ENCODE measurements at places on chromosomes 13 and 19.
A peak's percentile ranks its signal among the peaks of the same experiment; 100 is the strongest.

DNA sequence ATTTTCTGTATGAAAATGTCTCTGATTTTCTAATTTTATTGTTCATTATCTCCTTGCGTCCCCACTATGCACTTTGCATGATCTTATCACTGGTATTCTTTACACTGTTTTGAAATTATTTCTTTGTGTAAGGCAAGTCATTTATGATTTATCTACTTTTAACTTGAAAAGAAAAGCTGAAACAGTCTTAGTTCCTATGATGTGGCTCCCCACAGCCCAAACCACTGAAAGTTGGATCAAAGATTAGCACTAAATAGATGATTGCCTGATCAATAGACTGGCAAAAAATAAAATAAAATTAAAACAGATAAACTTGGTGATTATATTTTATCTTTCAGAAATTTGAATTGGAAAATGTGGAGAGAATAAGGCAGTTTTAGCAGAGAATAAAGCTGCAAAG lies 1101.9 kb downstream of the PCDH9 start:
- no peak for DNase-seq

DNA sequence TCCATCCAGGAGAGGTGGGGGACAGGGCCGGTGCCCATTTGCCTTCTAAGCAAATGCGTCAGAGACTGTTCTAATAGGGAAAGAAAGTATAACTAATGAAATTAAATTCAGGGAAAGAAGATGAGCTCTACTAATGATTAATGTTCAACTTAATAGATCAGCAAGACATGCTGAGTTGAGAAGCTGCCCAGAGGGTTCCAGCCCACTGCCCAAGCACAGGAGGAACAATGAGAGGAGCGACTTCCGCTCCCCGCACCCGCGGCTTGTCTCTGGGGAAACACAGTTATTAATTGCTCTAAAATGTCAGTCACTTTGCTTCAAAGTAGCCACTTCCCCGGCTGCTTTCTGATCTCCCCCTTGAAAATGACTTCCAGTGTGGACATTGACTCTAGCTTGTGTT lies 331.3 kb downstream of the UQCRFS1 start:
- DNase-seq: no peak

DNA sequence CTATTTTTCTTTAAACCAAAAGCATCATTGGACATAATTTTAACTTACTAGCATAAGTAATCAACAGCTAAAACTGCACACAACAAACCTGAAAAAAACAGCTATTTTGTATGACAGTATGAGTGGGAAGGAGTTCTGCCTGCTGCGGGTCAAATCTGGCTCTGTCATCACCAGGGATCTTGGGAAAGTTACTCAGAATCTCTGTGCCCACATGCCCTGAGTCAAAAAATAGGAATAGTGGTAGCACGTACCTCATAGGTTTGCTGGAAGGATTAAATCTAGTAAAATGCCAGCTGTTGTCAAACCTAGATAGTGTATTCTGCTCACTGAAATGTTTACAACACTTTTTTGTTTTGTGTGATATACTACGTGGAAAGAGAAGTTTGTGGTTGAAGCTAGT lies 1.1 kb downstream of the CLN5 start:
- DNase-seq: no peak

DNA sequence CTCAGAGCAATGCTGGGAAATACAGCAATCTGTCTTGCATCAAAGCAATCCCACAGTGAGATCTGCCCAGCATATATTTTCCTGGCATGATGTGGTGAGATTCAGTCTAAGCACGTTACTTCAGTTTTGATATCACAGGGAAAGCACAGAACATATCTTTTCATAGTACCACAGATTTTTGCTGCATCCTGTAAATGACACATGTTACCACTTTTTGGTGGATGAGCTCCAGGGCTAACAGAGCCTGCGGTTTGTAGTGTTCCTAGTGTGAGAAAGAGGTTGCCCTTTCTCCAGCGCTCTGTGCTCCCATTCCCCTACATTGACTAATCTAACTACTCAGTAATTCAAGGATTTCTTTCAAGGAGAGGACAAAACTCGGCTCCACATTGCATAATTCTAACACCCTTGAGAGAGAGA lies 409.0 kb downstream of the GPC6 start:
- DNase-seq: no peak

DNA sequence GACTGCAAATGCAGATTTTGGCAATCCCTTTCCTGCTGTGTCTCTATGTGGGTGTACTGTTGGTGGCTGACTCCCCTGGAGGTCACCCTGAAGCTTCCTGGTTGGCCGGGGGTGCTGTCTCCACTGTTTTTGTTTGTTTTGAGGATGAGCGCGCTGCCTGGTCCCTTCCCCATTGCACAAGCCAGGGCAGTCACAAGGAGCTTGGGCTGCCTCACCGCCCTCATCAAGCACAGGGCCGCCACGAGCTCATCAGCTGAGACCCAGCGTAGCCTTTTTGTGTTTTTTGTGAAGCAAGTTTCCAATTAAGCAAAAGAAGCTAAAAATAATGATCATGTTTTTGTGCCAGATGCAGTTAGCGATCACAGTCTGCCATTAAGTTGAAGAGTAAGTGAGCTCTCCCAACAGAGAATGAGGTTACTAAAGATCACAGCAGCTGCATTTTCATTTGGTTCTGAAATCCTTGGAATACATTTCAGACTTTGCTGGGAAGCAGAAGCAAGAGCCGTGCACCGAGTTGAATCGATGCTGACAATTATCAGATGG lies 57.8 kb downstream of the GGACT start:
- no peak for DNase-seq

DNA sequence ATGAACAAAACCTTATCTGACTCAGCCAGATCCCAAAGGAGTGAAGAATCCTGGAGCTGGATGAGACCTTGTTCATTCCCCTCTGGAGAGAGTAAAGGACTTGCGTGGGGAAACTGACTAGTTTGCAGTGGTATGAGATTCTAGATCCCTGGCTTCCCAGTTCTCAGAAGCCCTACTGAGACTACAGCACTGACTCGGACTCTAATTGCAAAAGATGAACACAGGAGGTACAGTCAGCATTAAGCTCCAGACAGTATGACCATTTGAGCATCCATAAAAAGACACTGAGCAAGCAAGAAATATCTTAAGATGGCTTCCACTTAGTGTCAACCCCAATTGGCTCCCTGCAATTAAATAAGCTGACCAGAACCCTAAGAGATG lies 6.8 kb downstream of the ZC3H4 start:
- DNase-seq: no peak

DNA sequence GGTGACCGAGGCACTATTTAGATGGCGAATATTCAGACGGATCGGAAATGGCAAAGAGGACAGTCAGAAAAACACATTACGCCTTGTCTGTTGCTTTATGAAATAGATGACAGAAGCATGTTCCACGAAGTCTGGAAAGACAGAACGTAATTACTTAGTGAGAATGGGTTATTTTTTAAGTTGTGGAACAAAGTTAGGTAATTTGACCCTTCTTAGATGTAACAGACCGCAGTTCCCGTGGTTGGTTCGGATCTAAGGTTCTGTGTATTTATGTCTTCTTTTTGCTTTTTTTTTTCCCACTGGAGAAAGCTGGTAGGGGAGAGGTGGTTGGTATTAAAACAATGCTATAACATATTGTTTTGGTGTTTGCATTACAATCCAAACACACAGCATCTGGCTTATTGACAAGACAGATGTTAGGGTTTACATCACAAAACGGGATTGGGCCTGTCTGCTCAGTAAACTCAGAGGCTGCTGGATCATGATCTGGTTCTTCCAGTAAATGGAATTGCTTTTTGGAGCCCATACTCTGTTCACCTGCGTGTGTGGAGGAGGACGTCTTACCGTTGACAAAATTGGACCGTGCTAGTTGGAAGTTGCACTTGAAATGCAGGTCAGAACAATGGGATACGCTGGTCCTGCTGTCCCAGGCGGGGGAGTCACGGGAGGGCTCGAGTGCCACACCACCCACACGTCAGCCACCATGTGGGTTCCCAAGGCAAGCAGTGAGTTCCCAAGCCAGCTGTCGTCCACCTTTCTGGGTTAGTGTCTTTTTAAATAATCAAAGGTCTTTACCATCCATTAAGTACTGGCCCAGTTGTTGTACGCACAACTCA lies 13.8 kb downstream of the ATP11A start:
- DNase-seq: no peak

DNA sequence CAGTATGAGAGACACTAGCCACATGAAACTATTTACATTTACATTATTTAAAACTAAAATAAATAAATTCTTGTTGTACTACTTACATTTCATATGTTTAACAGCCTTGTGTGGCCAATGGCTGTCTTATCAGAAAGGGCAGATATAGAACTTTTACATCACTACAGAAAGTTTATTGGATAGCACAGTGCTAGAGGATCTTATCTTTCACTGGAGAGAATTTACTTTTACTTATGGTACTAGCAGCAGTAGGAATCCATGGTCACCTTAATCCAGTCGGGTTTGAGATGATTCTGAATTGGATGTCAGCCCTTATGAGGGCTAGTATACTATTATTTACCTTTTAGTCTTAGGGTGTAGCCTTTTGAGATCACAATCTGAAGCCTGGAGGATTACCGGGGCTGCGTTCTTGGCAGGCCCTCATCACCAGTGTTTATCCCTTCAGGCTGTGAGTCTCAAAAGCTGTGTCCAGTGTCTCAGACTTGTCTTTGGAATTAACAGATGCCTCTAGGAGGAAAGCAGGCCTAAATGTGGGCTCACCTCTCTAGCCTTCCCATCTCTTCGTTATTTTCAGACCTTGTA lies 21.7 kb downstream of the IFT88 start:
- no peak for DNase-seq

GRCh38 chr13:58855283-58855682 lies 1223.7 kb downstream of the PCDH17 start:
- DNase-seq: peak; percentile 7

DNA sequence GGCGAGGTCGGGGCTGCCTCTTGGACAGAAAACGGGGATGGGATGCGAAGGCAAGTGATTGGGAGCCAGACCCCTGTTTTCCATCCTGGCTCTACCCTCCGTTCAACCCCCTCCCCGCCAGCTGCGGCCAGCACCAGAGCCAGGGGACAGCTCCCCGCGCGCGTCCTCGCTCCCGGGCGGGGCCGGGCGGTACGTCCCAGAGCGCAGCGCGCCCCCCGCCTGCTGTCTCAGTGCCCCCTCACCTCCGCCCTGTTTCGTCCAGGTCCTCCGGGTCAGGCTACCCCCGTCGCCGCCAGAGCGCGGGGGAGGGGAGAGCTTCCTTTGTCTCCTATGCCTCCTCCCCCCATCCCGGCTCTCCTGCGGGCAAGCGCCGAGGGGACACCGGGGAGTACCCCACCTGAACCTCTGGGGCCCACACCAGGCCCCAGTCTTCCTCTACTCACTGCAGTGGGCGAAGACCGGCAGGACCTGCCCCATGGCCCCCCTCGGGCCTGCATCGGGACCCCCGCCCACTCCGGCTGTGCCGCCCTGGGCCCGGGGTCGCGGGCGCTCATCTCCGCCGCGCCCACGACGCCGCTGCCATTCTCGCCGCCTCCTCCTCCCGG lies 396 bp downstream of the RTN2 start:
- peak; percentile 55 for DNase-seq

- no peak for DNase-seq
These were observed 18.4 kb upstream of the SIGLEC14 start for GRCh38 chr19:51664997-51665396.

DNA sequence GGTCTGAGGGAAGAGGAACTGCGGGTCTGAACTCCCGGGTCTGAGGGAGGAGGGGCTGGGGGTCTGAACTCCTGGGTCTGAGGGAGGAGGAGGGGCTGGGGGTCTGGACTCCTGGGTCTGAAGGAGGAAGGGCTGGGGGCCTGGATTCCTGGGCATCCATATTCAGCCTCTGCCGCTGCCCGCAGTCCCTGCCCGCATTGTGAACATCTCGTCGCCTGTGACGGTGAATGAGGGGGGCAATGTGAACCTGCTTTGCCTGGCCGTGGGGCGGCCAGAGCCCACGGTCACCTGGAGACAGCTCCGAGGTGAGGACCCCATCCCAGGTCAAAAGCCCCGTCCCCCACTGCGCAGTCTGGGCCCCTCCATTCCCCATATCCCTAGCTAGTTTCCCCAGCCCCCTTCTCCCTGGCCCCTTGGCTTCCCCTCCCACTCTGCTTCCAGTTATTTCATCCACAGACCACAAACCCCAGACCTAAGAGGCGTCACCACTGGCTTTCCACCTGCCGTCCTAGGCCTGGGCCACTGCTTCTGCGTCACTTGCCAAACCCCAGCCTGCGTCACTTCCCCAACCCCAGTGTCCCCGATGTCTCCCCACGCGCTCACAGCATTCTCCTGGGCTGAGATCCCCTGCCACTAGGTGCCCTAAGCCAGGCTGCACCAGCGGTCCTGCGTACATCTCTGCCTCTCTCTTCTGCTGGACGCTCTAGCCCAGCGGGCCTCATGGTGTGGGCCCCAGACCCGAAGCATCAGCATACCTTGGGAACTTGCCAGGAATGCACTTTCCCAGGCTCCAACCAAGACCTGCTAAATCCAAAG lies 13.9 kb downstream of the IGLON5 start:
- no peak for DNase-seq

- peak; percentile 11 for DNase-seq
These were observed 113.7 kb downstream of the RFC3 start for GRCh38 chr13:33931397-33932311.

- DNase-seq: no peak
These were observed 133.4 kb downstream of the NUFIP1 start for GRCh38 chr13:44855860-44856259.

DNA sequence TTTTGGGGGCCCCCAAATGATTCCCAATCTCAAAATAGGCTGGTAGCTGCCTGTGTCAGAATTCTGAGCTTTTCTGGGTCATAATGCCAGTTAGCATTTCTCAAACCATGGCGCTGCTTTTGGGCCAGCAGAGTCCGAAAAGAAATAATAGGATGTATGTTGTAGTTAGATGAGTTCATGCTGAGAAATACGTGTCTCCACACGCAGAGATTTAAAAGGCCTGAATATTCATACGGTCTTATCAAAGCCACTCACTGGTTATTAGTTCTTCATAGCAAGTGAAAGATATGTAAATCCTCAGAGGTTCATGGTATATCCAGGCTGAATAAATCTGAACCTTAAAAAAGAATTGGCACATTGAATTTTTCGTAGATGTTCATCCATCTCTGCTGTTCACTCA lies 124.5 kb downstream of the SHISA2 start:
- no peak for DNase-seq

DNA sequence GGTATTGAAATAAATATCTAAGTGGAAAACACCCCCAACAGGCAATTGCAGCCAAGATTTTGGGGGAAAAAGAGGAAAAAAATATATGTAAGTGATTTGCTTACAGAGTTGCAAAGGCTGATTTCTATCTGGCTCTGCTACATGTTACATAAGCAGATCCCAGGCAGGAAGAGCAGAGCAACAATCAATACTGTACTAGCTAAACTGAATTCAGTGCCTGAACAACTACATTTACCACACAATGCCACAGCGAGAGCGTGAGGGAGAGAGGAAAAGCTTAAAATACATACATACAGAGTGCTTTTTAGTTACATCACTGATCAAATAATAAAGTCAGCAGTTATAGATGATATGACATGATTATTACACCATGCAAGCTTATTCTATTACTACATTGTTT lies 665.6 kb upstream of the ARGLU1 start:
- DNase-seq: no peak

- DNase-seq: no peak
These were observed 42.6 kb upstream of the MYO16 start for GRCh38 chr13:108586826-108587225.
